Activated CD4-positive, alpha-beta T cell treated with anti-CD3 and anti-CD28 coated beads, Interleukin-2, Interleukin-4, amounts not matched to agents 100 ng/mL and 50 ng/mL, durations not matched to agents 16 hours and 8 hours (primary cell): ENCODE measurements at places on chromosomes 12 and 14.

- DNase-seq = peak; percentile 48
Observed at GRCh38 chr12:68673788-68674187, 13.0 kb upstream of the NUP107 start.

DNA sequence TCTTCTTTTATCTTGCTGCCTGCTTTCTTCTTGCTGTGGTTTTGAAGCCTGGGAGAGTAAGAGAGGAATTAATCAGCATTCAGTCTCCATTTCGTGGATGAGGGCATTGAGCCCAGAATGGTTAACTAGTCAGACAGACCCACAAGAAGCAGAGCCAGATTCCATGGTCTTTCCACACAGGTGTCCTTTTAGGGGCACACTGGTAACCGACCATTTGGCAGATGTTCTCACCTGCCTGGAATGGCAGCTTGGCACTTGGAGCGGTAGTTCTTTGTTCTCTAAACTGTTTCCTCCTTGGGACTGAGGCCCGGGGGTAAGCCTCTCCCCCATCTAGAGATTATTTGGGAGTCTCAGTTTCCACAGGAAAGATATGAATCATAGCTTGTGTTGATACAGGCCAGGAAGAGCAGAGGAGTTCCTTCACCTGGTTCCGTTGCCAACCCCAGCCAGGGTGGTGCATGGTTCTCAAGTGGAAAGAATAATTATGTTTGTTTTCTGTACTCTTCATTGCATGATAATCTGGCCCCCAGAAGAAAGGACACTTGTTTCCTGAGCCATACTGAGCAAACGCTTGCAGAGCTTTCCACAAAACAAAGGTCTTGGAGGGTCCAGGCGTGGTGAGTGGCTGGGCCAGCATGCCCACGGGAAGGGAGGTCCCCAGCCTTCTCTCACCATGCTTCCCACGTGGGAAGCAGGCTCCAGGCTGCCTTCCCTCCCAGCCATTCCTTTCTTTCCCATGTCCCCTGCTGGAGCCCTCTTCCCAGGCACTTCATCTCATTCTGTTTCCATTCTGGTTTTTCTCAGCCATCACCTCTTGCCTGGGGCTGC is 2.0 kb upstream of the KRT75 start:
- no peak for DNase-seq

DNA sequence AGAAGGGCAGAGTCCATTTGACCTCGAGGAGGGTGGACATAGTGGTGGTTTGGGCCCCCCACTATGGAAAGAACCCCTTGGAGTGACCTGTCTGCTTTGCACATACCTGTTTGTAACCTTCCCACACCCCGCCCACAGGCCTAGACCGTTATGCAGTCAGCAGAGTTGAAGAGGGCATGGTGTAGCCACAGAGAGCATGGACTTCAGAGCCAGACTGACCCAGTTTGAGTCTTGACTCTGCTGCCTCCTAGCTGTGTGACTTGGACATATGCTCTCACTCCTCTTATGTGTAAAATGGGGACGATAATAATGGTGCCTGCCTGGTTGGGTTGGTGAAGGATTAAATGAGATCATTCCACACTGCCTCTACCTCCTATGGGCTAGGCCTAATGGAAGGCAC is 40.9 kb upstream of the NOS1 start:
- no peak for DNase-seq

GRCh38 chr14:80491131-80491530 is 279.8 kb upstream of the DIO2 start:
- peak; percentile 6 for DNase-seq

DNA sequence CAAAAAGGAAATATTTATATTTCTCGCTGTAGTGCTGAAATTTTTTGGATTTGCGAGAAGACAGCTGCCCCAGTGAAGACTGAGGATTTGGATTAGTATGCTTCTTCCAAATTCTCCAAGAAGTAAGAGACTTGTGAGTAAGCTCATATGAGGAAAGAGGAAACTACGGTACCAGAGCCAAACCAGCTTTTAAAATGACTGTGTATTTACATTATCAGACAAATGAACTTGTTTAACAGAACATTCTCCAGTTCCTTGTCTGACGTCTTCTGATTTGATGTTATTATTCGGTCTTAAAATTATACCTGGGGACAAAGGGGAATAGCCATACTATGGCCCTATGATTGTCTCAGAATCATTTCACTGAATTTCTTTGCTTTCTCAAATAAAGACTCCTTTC is 8.0 kb downstream of the CLEC12B start:
- DNase-seq = no peak

- DNase-seq = no peak
Observed at GRCh38 chr14:99968191-99968920, 96.9 kb upstream of the EVL start.

GRCh38 chr14:61403411-61403810 is 82.0 kb downstream of the PRKCH start:
- peak; percentile 54 for DNase-seq
